ENCODE measurements at places on chromosomes 13 and 19.

GRCh38 chr13:80161219-80161618 lies 179.7 kb downstream of the SPRY2 start:
- no peak for DNase-seq

DNA sequence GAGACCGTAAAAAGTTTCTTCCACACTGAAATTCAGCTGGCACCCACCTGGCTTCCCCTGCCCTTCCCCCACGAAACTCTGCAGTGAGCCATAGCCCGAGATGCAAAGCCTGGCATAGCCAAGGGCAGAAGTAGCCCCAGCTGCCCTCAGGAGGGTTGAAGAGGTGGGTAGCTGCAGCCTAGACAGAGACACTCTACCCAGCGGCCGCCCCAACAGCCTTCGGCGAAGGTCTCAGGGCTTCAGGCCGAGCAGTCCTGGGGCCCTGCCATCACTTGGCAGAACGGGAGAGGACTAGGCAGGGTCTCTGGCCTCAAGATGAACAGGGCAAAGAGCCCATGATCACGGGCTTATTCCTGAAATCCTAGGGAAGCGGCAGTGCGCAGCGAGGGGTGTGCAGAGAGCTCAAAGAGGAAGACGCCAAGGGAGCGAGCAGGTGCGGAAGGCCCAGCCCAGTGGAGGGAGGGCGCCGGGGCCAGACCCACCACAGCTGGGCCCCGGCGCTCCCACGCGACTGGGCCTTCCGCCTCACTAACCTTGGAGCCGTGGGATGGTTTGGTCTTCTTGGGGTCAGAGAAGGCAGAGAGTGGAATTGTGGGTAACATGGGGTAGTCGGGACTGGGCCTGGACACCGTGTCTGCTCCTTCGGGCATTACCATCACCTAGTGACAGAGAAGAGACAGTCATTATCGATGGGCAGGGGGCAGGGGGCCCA lies 53.2 kb downstream of the MLLT1 start:
- no peak for DNase-seq

DNA sequence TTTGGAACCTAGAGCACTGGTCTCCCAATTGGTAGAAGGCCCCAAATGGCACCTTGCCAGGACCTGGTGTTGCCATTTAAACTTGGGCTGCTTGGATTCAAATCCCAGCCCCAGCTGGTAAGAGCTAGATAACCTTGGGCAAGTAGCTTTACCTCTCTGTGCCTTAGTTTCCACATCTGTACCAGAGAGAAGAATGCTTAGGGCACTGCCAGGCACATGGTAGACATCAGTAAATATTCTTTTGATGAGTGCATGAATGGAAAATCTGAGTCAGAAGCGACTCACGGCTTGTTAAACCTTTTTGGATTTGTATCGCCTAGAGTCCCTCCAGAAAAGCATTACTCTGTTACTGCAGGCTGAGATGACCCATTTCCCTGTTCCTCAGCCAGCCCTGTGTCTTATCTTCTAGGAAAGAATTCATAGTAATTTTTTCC lies 90.9 kb downstream of the SIPA1L3 start:
- DNase-seq = no peak

DNA sequence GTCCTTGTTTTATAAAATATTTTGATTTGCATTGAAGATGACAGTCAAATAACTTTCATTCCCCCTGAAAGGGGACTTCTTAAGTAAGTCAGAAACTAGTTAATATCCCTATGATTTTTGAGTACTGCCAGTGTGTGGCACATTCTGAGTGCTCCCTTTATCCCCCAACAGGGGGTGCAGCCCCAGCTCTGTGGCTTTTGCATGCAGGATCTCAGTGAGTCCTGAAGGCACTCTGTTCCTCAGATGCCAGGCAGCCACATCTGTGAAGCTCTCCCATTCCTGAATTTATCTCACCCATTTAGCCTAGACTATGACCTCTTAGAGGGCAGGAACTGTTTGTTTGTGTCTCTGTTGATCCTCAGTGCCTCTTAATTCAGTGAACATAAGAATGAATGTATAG lies 123.1 kb downstream of the CDK8 start:
- DNase-seq = peak; percentile 68

GRCh38 chr19:14731200-14731599 lies 41.4 kb downstream of the ZNF333 start:
- DNase-seq = no peak

DNA sequence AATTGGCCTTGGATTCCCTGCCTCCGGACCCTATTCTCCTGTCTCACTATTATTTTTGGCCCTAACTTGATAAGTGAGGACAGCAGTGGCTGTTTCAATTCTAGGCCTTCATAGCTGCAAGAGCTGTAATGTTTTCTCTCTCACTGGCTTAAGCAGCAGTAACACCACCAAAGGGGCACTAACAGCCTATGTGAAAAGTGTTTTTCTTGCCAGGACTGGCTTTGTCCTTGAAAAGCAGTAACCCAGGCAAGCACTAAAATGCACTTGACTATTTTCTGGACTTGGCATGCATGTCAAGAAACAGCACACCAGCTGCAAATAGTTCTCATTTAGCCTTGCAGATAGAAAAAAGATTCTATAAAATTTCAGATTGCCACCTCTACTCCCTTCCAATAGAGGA lies 9.3 kb upstream of the FBXL3 start:
- DNase-seq = no peak

DNA sequence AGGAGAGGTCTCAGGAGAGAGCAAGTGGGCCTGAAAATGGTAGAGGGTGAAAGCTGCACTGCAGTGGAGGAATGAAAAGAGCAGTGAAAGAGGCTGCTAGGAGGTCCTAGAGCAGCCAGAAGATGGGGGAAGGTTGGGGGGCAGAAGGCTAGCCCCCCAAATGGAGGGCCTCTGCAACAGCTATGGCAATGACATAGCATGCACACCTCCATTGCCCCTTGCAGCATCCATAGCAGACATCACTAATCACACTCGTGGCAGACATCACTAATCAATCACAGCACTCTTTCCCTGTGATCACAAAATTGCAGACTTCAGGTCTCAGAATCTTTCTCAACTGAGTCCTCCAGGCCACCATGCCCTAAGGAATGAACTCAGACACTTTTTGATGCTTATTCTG lies 21.9 kb downstream of the CCL25 start:
- peak; percentile 31 for DNase-seq

GRCh38 chr19:35041548-35042055 lies at the start of gene HPN:
Gene HPN, plus strand, starts transcription at chr19:35041721. Its CDS starts 786 bp downstream, at chr19:35042507.
- DNase-seq = no peak

- DNase-seq = no peak
These were observed 234.8 kb downstream of the ENOX1 start for GRCh38 chr13:43551897-43552456.

GRCh38 chr13:77460195-77460594 lies 75.3 kb upstream of the SCEL start:
- no peak for DNase-seq

DNA sequence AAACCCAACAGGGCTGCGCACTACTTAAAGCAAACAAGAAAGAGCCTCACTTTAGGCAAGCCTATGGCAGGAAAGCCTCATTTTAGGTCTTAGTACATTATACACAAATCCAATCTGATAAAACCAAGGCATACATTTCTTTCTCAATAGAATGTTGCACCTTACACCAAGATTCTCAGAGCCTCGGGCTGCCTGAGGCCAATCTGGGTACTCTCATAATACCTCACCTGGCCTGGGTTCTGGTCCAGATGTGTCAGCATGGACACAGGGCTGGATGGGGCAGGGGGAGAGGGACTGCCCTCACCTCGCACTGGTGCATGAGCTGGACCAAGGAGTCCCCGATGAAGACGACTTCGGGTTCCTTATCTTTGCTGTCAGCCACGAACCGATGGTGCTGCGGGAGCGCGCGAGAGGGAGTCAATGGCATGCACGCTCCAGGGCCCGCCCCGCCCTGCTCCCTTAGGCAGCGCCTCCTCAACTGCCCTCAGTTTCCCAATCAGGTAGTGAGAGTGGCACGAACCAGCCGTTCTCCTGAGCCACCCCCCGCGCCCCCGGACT lies at the start of gene PRR19:
TSS of gene PRR19 (plus strand) at position 487 of the 558 bp plus-strand sequence. CDS start 7,453 bp downstream, outside the sequence.
- DNase-seq = peak; percentile 85

GRCh38 chr19:6947745-6948144 lies 60.4 kb downstream of the ADGRE1 start:
- DNase-seq = no peak

- no peak for DNase-seq
These were observed at the start of gene TMPRSS9 for GRCh38 chr19:2359992-2360685. Gene TMPRSS9, plus strand, starts transcription at chr19:2360265. Its CDS starts 29,521 bp downstream, at chr19:2389786.

- DNase-seq = no peak
These were observed 52.6 kb upstream of the RCBTB2 start for GRCh38 chr13:48585456-48585840.

DNA sequence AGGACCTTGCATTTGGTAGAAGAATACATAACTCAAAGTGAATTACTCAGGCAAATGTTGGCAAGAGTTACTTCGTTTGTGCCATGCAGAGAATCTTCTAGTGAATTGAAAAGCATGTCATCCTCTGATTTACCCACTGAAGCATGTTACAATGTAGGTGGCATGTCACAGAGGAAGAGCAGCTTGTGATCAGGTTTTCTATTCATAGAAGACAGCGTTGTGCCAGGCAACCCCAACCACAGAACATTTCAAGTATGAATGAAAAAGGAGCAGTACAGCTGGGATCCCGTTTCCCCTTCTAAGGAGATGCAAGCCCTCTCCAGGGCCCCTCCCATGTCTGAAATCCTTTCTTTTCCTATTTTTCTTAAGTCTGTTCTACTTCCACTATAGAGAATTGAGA lies 6.0 kb upstream of the KATNAL1 start:
- DNase-seq = no peak

DNA sequence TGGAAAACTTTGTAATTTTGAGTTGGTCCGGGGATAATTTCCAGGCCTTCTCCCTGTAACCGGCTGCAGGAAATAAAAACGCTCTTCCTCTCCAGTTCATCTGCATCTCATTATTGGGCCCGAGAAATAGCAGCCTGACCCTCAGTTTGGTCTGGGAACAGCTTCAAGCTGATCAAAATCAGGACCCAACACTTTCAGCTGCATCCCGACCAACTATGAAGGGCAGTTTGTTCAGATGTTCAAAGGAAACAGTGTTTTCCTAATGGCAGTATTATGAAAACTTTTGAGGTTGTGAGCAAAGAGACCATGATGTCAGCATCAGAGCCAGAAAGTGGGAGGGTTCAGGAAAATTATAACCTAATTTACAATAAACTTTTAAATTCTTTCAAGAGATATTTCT lies 35.7 kb downstream of the STK24 start:
- no peak for DNase-seq

- no peak for DNase-seq
These were observed 41.7 kb downstream of the RUBCNL start for GRCh38 chr13:46345398-46345797.

GRCh38 chr13:112970552-112971287 lies 1.7 kb downstream of the MCF2L start:
- no peak for DNase-seq

GRCh38 chr19:33285441-33285927 lies 16.9 kb downstream of the CEBPA start:
- DNase-seq = no peak

- DNase-seq = no peak
These were observed 12.9 kb upstream of the TLE2 start for GRCh38 chr19:3041761-3042620.

DNA sequence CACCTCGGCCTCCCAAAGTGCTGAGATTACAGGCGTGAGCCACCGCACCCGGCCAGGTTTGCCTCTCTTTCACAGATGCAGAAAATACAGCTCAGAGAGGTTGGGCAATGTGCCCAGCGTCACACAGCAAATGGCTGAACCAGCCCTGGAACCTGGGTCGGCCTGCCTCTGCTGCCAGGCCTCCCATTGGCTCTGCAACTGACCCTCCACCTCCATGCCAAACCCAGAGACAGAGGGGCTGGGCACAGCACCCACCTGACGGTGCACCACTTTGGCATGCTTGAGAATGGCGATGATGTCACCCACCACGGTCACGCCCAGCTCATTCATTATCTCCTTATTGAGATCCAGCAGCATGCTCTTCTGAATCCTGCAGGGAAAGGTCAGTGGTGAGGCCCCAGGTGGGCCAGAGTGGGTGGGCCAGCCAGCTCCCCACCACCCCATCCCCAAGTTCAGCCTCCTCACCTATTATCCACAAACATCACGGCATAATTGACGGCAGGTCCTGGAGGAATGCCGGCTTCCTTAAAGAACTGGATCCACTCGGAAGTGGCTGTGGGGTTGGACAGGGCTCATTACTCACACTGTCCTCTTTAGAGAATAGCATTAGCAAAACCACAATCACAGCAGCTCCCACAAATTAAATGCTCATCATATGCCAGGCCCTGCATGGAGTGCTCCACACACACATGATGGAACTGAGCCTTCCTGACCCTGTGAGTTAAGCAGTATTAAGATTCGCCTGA lies 12.2 kb downstream of the C19orf47 start:
- peak; percentile 19 for DNase-seq

- no peak for DNase-seq
These were observed 84.8 kb downstream of the LNX2 start for GRCh38 chr13:27535546-27535945.

GRCh38 chr13:39034085-39034484 lies 3.8 kb downstream of the PROSER1 start:
- DNase-seq = no peak

DNA sequence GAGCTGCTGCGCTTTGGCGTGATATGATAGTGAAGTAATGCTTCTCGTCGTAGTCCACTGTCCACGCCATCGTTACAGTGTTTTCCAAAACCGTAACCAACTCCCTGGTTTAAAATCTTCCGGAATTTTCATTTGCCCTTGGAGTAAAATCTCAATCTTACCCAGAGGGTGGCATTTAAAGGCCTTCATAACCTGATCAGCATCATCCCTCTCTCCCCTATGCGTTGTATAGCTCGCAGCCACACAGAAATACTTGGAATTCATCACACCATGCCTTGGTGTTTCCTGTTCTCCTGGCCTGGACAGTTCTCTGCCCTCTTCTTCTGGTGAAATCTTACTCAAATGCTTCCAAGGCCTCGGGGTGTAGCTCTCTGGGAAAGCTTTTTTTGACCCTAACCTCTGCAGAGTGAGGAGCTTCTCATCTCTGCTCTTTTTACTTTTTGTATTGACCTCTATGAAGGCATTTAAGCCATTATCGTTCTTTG lies 839 bp downstream of the MPHOSPH8 start:
- DNase-seq = peak; percentile 41

- no peak for DNase-seq
These were observed 9.2 kb upstream of the ZSCAN1 start for GRCh38 chr19:58024661-58025060.

DNA sequence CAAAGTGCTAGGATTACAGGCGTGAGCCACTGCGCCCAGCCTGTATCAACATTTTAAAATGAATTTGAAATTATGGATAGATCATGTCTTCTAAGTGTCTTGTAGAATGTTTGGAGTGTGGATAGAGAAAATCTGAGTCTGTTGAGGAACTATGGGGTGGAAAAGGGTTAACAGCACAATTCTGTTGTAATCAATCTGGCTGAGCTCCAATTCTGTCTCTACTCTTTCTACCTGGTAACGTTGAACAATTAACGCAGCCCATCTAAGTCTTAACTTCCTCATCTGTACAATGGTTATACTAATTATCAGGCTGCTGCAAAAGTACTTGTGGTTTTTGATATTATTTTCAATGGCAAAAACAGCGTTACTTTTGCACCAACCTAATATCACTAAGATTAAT lies 4.1 kb downstream of the FPR2 start:
- DNase-seq = no peak

- DNase-seq = no peak
These were observed 63.4 kb upstream of the MCF2L start for GRCh38 chr13:112905619-112905989.

All from erythroblast (primary cell).